ENCODE measurements at places on chromosomes 11 and 22.
A peak's percentile ranks its signal among the peaks of the same experiment; 100 is the strongest.

GRCh38 chr22:33986954-33987353, 66.7 kb upstream of the LARGE1 start:
- DNase-seq: no peak

DNA sequence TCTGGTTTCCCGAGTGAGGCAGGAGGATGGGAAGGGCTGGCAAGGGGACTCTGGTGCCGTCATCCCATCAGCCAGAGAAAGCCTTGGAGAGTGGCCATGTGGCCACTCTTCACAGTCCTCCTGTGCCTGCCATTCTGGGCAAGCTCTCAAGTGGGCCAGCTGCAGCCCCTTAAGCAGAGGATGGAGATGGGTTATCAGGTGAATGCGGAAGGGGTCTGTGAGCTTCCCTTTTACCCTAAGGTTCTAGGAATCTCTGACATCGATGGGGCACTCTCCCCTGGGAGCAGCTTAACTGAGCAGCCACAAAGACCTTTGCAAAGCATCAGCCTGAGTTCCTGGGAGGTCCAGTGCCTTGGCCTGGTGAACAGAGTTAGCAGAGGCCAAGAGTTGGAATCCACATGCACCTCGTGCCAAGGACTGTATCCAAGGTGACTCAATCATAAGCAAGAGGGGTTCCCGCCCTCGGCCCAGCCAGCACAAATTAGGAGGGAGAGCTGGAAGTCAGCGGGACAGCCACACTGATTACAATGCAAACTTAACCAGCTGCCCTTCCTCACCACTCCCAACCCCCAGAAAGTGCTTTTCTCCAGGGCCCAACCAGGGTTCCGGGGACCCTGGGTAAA, 193.6 kb downstream of the BUD13 start:
- no peak for DNase-seq

DNA sequence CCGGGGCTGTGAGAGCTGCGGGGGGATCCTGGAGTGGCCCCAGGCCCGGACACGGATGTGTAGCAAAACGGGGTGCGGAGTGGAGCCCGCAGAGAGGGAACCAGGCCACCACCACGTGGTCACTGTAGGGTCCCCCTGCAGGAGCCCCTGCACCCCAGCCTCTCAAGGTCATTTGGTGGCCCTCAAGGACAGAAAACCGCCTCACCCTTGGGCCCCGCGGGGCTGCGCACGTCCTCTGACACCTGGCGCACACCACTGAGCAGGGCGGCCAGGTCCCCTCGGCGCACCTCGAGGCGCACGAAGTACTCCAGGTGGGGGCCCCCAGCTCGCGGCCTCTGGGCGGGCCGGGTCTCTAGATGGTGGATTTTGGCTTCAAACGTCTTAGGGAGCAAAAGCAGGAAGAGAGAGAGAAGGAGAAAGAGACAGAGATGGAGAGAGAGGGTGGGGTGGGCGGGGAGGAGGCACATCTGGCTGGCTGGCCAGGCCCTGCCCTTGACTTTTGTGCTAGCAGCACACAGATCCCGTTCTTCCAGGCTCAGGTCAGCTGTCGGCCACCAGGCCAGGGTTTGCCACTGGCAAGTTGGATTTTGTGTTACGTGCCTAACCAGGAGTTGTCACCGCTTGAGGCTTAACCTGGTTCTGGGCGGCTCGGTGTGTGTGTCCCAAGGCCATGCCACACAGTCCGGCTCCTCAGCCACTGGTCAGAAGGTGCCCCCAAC, 3.2 kb downstream of the TH start:
- DNase-seq: no peak

DNA sequence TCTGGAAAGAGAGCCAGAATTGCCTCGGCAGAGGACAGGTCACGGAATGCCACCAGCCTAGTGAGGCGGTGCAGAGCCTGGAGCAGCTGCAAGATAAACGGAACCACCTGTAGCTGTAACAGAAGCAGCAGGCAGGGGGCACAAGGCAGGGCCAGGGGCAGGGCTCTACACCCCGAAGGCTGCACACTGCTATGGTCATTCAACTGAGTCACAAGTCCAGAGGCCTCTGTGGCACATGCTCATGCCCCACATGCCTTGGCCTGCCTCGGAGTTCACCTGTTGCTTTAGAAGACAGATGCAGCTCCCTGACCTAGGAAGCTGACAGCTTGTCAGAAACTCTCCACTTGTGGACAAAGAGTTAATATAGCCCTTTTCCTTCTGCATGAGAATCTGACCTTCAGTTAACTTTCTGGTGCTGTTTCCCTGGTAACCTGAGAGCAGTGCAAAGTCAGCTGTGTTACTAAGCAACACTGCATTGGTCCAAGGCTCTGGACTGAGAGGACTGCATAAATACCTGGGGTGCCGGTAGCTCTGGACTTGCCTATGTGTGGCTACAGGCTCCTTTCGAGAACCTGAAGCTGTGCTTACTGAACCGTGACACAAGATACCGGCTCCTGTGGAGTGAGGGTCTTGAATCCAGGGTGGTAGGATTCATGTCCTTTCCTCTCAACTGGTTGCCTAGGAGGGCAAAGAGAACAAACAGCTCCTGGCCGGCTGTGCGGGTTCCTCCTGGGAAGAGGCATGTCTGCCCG, 10.5 kb downstream of the COMMD9 start:
- DNase-seq: no peak

- no peak for DNase-seq
Measured at GRCh38 chr22:29308791-29309262, 2.4 kb downstream of the GAS2L1 start.

GRCh38 chr22:49966774-49967705, 6.5 kb downstream of the PIM3 start:
- DNase-seq: peak; percentile 98

DNA sequence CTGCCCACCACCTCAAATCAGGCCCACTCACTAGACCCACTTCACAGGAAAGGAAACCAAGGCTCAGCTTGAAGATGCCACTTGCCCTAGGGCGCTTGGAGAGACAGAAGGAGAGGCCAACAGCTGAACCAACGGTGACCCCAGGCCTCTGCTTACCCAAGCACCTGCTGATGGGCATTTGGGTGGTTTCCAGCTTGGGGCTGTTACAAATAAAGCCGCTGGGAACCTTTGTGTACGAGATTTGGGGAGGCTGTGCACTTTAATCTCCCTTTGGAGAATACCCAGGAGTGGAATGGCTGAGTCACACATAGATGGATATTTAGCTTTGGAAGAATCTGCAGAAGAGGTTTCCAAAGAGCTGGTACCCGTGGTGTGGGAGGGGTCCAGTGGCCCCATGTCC, 50.9 kb upstream of the LINC01488 start:
- DNase-seq: no peak

GRCh38 chr22:50060441-50061140, 2.5 kb upstream of the TTLL8 start:
- no peak for DNase-seq

DNA sequence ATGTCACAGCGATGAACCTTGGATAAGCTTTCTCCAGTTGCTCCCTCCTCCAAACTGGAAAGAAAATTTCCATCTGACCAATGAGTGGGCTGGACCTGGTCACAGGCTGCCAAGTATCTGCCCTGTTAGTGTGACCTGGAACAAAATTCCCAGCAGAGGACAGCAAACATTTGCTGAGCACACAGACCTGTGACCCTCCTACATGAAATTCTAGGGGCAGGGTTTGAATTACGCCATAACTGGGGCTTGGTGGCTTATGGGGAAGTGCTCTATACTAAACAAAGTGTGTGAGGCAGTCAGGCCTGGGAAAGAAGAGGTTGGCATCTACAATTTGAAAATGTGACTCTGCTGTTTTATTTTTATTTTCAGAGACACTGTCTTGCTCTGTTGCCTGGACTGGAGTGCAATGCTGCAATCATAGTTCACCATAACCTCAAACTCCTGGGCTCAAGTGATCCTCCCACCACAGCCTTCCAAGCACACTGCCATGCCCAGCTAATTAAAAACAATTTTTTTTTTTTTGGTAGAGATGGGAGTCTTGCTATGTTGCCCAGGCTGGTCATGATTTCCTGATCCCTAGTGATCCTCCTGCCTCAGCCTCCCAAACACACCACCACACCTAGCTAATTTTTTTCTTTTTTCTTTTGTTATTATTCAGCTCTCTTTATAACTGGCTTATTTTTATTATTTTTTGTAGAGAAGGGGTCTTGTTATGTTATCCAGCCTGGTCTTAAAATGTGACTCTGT, 13.6 kb upstream of the XBP1 start:
- peak; percentile 94 for DNase-seq

DNA sequence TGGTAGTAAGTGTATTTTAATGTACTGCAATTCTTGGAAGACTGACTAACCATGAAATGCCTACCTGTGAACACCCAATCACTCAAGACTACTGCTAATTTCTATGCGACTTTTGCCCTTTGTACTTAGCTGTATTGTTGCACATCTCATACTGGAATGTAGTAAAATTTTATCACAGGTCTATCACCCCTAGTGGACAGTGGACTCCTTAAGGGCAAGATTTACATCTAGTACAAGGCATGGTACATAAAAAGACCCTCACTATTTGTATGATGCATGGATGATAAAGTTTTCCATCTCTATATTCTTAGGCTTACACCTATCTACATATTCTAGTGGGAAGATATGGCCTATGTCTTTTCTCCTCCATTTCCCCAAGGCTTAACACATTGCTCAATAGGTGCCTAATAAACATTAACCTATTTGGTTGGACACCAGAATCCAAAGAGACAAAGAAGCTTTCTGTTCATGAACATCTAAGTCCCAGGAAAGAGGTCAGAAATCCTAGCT, 26.1 kb downstream of the SERGEF start:
- DNase-seq: no peak

GRCh38 chr11:13963169-13963948, 836 bp downstream of the SPON1 start:
- DNase-seq: peak; percentile 19

- peak; percentile 56 for DNase-seq
Measured at GRCh38 chr11:17230867-17231851, 23.4 kb upstream of the PIK3C2A start.

- DNase-seq: peak; percentile 46
Measured at GRCh38 chr11:126293726-126294125, 10.1 kb upstream of the DCPS start.

DNA sequence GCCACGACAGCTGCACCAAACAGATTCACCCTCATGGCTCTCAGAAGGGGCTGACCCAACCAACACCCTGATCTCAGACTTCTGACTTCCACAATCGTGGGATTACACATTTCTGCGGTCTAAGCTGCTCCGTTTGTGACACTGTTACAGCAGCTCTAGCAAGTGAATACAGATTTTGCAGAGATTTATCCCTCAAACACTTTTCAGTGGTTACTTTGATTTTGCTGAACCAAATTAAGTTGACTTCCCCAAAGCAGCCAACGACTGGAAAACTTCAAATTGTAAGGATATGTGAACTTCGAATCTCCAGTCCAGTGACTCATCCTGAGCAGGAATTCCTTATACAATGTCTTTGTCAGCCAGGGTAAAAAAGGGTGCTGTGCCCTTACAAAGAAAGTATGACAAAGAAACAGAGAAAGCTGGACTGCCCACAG, 14.8 kb upstream of the INCENP start:
- peak; percentile 45 for DNase-seq

DNA sequence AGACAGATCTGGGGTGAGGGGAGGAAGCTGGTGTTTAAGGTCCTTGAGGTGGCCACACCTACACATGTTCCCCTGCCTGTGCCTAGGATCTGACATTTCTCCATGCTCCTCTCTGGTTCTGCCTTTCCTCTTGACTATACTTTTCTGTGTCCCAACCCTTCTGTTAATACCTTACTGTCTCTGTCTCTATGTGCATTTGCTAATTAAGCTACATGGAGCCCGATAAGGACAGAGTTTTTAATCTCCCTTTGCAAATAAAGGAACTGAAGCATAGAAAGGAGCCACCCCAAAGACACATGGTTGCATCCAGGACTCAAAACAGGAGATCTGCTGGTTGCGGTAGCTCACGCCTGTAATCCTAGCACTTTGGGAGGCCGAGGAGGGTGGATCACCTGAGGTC, 33.1 kb upstream of the CDON start:
- DNase-seq: no peak

- DNase-seq: no peak
Measured at GRCh38 chr11:34789196-34789834, 126.9 kb downstream of the APIP start.

- no peak for DNase-seq
Measured at GRCh38 chr11:76787911-76788596, 4.9 kb downstream of the TSKU start.

- DNase-seq: no peak
Measured at GRCh38 chr11:117606211-117606610, 190.8 kb downstream of the DSCAML1 start.

DNA sequence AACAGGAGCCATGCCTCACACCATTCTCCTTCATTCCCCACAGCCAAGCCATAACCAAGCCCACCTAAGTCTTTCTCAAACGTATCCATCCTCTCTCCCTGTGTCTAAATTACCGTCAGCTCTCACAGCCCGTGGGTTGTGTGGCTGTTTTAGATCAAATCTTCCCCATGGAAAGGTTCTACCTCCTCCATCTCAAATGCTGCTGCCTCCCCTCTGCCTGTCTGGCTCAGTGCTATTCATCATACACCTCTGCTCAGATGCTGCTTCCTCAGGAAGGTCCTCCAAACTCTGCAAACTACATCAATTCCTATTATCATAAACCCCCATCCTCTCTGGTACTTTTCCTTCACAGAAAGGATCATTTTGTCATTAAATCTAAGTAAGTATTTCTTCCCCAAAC, 15.1 kb downstream of the NFRKB start:
- DNase-seq: no peak

DNA sequence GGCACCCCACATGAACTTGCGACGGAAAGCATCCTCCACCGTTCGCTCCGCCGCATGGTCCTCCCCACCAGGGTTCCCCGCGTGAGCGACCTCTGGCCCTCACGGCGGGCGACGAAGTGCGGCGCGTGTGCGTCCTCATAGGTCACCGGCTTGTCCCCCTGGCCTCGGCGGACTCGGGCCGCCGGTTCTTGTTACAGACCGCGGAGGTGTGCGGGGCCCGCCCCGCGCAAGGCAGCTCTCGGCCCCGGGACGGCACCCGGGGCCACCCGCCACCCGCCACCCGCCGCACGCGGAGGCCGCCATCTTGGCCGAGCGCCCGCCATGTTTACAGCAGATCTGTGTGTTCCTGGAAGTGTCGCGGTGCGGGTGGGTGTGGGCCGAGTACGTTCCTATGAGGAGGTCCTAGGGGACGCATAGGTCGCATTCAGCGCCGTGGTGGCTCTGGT, 3.5 kb upstream of the IFITM2 start:
- no peak for DNase-seq

DNA sequence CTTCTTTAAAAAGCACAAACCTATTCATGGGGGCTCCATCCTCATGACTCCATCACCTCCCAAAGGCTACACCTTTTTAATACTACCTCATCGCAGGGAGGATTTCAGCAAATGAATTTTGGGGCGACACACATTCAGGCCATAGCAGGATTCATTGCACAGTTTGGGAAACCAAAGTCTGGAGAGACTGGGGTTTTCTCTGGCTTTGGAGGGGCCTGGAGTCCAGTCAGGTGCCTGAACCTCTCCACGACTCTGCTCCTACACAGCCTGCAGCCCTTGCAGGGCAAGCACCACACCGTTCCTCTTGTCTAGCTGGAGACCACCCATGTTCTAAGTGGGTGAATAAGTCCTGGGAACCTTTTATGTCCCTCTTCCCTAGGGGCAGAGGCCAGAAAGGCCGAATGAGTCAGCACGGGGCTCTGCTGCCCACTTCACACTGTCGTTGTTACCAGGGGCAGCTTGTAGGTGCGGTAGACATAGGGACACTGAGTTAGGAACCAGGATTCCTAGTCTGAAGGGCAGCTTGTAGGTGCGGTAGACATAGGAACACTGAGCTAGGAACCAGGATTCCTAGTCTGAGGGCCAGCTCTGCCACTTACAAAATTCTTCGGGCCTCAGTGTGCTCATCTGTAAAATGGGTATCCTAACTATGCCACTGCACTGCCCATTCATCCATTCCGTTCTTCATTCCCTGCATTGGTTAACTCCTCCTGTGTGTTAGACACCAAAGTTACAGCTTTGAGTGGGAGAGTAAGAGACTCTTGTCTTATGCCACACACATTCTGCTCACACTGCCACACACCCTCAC, 251.7 kb upstream of the B3GAT1 start:
- DNase-seq: no peak
